ENCODE measurements at places on chromosomes 7 and 10. TPM values are rescaled to one million over a fixed set of nuclear protein-coding genes. Genes with fewer than 3 reads are reported as not detected.
A peak's percentile ranks its signal among the peaks of the same experiment; 100 is the strongest.

GRCh38 chr10:108785011-108785410 lies 1138.3 kb downstream of the XPNPEP1 start:
- no peaks in the 10 kb centered on the region for H3K27me3 ChIP-seq
- no peak overlapping the region for H3K27ac ChIP-seq
- no peak for DNase-seq
- no peaks in the 10 kb centered on the region for H3K36me3 ChIP-seq
- H3K4me1 ChIP-seq = no peaks in the 10 kb centered on the region
- H3K4me3 ChIP-seq = no peak overlapping the region

Gene TSPAN12
- 17.9 TPM for total RNA-seq

Gene HKDC1
- total RNA-seq = 0.78 TPM

Gene SFMBT2
- total RNA-seq = 8.6 TPM

- no peaks in the 10 kb centered on the region for H3K36me3 ChIP-seq
- no peak overlapping the region for H3K27ac ChIP-seq
- no peak overlapping the region for H3K4me3 ChIP-seq
Observed at GRCh38 chr10:132463333-132464255, 66.6 kb downstream of the PWWP2B start.

Gene RBP4
- total RNA-seq = 0.31 TPM

Gene LEP
- not detected for total RNA-seq

- H3K36me3 ChIP-seq = no peaks in the 10 kb centered on the region
- peaks cover 30% of the 10 kb centered on the region for H3K4me1 ChIP-seq
- H3K27me3 ChIP-seq = peaks cover 2% of the 10 kb centered on the region
- no peak overlapping the region for H3K4me3 ChIP-seq
- no peak overlapping the region for H3K27ac ChIP-seq
- no peak for DNase-seq
Observed at GRCh38 chr7:100567751-100568175, 5.9 kb downstream of the SAP25 start.

- no peaks in the 10 kb centered on the region for H3K36me3 ChIP-seq
- no peak overlapping the region for H3K4me3 ChIP-seq
- DNase-seq = no peak
- H3K4me1 ChIP-seq = no peaks in the 10 kb centered on the region
- no peaks in the 10 kb centered on the region for H3K27me3 ChIP-seq
Observed at GRCh38 chr7:128692623-128693270, 20.7 kb downstream of the GARIN1A start.

- H3K4me1 ChIP-seq = no peaks in the 10 kb centered on the region
- H3K27me3 ChIP-seq = no peaks in the 10 kb centered on the region
- no peak for DNase-seq
- no peak overlapping the region for H3K27ac ChIP-seq
- H3K4me3 ChIP-seq = no peak overlapping the region
Observed at GRCh38 chr7:3455806-3456595, 154.9 kb downstream of the SDK1 start.

Gene COL17A1
- total RNA-seq = 1.9 TPM

Gene PROSER2
- total RNA-seq = 13.7 TPM

DNA sequence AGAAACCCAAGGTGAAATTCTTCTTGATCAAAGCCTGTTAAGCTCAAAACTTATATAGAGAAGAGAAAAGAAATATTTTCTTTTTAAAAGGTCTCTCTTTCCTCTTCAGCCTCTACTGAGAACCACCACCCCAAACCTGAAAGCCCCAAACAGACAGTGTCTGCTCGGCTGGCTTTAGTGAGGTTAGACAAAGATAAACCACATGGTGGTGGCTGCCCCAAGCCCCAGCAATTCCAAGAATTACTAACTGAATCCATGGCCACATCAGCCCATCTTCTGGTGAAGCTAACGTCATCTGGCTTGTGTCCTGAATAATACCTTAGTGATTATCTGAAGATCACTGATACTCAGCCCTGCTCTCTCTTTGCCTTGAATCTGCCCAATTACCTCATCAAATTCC lies 275.0 kb downstream of the ELMO1 start:
- no peaks in the 10 kb centered on the region for H3K27me3 ChIP-seq
- H3K4me1 ChIP-seq = no peaks in the 10 kb centered on the region
- peaks cover 14% of the 10 kb centered on the region for H3K36me3 ChIP-seq

DNA sequence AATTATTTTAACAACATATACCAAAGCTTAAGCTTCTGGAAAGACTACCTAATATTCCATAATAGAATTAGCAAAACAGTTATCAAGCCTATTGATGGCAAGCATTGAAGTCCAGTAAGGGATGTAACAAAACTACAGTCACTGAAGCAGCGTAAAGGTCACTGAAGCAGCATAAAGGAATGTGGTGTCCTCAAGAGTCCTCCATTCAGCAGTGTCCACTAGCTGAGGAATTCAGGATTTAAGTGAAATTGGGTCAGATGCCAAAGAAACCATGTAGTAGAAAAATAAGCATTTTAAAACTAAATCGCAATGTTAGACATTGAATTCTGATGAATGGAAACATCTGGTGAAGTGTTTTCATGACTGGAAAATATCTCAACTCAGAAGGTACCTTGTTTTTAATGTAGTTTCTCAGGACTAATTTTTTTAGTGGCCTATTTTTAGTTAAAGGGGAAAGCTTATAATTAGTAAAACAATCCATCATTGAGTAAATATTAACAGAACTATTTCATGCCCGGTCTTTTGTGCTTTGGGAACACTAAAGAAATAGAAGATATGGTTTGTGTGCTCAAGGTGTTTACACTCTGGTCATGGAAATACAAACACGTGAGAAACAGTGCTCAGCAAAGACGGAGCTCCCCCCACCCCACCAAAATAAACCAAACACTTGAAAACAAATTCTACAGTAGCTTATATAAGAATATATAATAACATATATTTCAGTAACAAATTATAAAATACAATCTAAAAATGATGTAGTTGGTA lies 121.4 kb downstream of the CDK14 start:
- DNase-seq = no peak
- no peaks in the 10 kb centered on the region for H3K4me1 ChIP-seq
- H3K27me3 ChIP-seq = no peaks in the 10 kb centered on the region
- H3K27ac ChIP-seq = no peak overlapping the region
- no peaks in the 10 kb centered on the region for H3K36me3 ChIP-seq

DNA sequence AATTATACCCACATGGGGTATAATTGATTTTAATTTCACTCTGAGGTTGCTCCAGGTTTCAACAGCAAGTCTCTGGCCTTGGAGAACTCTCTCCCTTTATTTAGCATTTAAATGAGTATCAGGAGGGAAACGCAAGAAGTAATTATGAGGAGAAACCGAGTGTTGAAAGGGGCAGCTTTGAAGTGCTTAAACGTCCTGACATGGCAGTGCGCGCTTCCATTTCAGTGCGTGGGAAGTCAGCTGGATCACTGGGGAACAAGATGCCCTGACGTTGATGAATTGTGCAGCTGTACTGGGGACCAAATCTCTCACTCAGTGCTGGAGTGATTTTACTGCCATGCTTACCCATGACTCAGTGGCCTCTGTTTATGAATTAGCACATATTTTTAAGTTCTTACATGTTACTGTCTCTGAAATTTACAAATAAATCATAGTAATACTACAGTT lies 106.0 kb upstream of the PRR15 start:
- no peaks in the 10 kb centered on the region for H3K27me3 ChIP-seq
- no peak overlapping the region for H3K4me3 ChIP-seq
- H3K27ac ChIP-seq = no peak overlapping the region
- DNase-seq = no peak

DNA sequence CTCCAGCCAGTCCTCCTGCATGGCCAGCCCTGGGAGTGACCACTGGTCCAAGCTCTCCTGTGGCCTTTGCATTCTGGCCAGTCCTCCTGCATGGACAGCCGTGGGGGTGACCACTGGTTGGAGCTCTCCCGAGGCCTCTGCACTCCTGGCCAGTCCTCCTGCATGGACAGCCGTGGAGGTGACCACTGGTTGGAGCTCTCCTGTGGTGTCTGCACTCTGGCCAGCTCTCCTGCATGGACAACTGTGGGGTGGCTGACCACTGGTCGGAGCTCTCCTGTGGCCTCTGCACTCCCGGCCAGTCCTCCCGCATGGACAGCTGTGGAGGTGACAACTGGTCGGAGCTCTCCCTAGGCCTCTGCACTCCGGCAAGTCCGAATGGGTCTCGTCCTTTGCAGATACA lies 28.7 kb upstream of the ADARB2 start:
- no peaks in the 10 kb centered on the region for H3K27me3 ChIP-seq
- H3K36me3 ChIP-seq = no peaks in the 10 kb centered on the region
- no peak for DNase-seq
- no peak overlapping the region for H3K4me3 ChIP-seq

DNA sequence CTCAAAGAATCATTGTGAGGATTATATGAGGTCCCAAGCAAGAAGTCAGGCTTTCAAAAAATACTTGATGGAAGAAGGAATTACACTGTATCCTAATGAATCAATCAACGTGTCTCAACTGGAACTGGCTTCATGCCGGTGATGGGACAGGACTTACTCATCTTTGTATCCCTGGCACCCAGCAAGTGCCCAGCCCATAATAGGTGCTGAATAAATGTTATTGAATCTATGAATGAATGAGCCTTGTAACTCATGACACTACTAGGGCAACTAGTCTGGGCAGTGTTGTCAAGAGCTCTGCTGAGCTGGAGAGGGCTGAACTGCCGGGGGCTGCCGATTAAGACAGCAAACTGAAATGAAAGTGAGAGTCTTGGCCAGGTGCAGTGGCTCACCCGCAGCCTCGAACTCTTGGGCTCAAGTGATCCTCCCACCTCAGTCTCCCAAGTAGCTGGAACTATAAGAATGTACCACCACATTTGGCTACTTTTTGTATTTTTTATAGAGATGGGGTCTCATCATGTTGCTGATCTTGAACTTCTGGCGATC lies 87.2 kb upstream of the KIF5B start:
- no peak overlapping the region for H3K4me3 ChIP-seq
- H3K27ac ChIP-seq = no peak overlapping the region
- H3K4me1 ChIP-seq = peaks cover 12% of the 10 kb centered on the region

Gene ALOX5
- 1.6 TPM for total RNA-seq

Gene IKZF1
- 0.71 TPM for total RNA-seq

DNA sequence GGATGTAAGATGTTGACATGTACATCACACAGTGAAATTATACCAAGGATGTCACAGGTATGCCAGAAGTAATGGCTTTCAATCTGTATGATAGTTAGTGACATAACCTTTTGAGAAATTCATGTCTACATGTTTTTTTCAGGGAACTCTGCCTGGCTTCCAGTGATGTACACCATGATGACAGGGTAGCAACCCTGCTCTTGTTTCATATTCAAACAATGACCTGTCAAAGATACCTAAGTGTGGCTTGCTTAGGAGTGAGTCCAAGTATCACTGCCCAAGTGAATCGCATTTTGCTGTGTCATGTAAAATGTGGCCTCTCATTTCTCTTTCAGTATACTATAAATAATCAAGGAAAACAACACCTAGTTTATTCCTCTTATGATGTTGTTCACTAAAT lies 205.8 kb upstream of the DKK1 start:
- no peak overlapping the region for H3K4me3 ChIP-seq
- DNase-seq = no peak
- H3K27ac ChIP-seq = no peak overlapping the region
- no peaks in the 10 kb centered on the region for H3K36me3 ChIP-seq
- H3K27me3 ChIP-seq = no peaks in the 10 kb centered on the region

Gene TLX1
- not detected for total RNA-seq

Gene SFTPD
- total RNA-seq = 0.54 TPM

GRCh38 chr10:13483073-13483472 lies 45.7 kb downstream of the BEND7 start:
- H3K27me3 ChIP-seq = no peaks in the 10 kb centered on the region
- no peak overlapping the region for H3K27ac ChIP-seq
- no peaks in the 10 kb centered on the region for H3K4me1 ChIP-seq
- DNase-seq = no peak
- no peaks in the 10 kb centered on the region for H3K36me3 ChIP-seq

Gene LIPN
- total RNA-seq = not detected

GRCh38 chr7:20447021-20447650 lies 116.4 kb downstream of the ITGB8 start:
- no peak overlapping the region for H3K4me3 ChIP-seq
- no peaks in the 10 kb centered on the region for H3K27me3 ChIP-seq
- H3K27ac ChIP-seq = no peak overlapping the region
- DNase-seq = no peak
- no peaks in the 10 kb centered on the region for H3K4me1 ChIP-seq

Gene OR6B1
- total RNA-seq = not detected

DNA sequence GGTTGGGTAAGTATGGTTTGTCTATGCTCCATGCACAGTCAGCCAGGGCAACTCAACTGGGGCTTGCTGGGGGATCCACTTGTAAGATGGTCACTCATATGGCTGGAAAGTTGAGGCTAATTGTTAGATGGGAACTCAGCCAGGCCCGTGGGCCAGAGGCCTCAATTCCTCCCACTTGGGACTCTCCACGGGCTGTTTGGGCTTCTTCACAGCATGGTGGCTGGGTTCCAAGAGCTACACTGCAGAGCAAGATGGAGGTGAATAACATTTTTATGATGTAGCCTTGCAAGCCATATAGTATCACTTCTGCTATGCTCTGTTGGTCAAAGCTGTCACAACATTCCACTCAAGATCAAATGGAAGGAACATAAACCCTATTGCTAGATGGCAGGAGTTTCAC lies 39.2 kb downstream of the ELMO1 start:
- no peaks in the 10 kb centered on the region for H3K27me3 ChIP-seq
- DNase-seq = no peak
- H3K36me3 ChIP-seq = no peaks in the 10 kb centered on the region
- H3K4me3 ChIP-seq = no peak overlapping the region
- 0 out of 2 replicates have a peak overlapping the region, but pooled peaks have one; percentile 1 for H3K27ac ChIP-seq

DNA sequence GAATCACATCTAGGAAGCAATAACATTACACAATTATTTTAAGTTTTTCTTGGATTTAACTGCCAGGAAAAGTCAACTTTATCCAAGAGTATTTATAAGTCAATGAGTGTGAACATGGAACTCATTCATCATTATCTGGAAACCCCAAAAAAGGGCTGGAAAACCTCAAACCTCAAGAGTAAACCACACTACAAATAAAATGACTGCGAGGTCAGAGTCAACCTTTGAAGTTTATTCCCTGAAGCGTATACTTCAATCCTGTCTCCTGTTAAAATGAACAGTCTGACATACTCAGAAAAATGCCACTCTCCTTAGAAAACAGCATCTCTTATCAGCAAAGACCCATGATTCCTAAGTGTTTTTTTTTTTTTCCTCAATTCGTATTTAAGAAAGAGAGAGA lies 86.5 kb downstream of the RELN start:
- no peaks in the 10 kb centered on the region for H3K27me3 ChIP-seq
- no peak overlapping the region for H3K4me3 ChIP-seq
- no peaks in the 10 kb centered on the region for H3K36me3 ChIP-seq
- no peaks in the 10 kb centered on the region for H3K4me1 ChIP-seq
- DNase-seq = no peak

Gene GIGYF1
- 99.3 TPM for total RNA-seq

GRCh38 chr10:36634916-36635315 lies 490.5 kb upstream of the ANKRD30A start:
- H3K27ac ChIP-seq = no peak overlapping the region
- no peaks in the 10 kb centered on the region for H3K36me3 ChIP-seq
- H3K4me1 ChIP-seq = no peaks in the 10 kb centered on the region
- H3K4me3 ChIP-seq = no peak overlapping the region
- DNase-seq = no peak
- H3K27me3 ChIP-seq = no peaks in the 10 kb centered on the region

All from H1 (cell line).